ENCODE measurements at places on chromosomes 4 and X.

- no peak for DNase-seq
Measured at GRCh38 chr4:48184882-48185281, 50.8 kb upstream of the TXK start.

- DNase-seq = peak; percentile 71
Measured at GRCh38 chr4:17142232-17142711, 243.8 kb upstream of the LDB2 start.

GRCh38 chr4:164904941-164905340 is 28.0 kb downstream of the APELA start:
- DNase-seq = no peak

GRCh38 chrX:18674417-18674787 is 2.5 kb upstream of the RS1 start:
- no peak for DNase-seq

DNA sequence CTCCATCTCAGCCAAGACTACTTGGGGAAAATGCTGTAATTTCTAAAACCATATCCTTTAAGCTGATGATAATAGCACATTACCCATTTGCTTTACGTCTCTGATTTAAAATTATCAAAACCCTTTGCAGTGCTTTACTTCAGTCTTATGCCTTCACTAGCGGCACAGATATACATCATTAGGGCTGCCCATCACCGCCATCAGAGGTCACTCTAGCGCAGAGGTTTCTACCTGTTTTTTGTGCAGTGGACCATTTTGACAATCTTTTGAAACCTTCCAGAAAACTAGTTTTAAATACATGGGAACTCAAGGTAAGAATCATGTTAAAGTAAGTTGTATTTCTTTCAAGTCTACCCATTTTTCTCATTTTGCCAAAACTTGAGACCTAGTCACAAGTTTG is 592.5 kb downstream of the PPARGC1A start:
- DNase-seq = no peak

DNA sequence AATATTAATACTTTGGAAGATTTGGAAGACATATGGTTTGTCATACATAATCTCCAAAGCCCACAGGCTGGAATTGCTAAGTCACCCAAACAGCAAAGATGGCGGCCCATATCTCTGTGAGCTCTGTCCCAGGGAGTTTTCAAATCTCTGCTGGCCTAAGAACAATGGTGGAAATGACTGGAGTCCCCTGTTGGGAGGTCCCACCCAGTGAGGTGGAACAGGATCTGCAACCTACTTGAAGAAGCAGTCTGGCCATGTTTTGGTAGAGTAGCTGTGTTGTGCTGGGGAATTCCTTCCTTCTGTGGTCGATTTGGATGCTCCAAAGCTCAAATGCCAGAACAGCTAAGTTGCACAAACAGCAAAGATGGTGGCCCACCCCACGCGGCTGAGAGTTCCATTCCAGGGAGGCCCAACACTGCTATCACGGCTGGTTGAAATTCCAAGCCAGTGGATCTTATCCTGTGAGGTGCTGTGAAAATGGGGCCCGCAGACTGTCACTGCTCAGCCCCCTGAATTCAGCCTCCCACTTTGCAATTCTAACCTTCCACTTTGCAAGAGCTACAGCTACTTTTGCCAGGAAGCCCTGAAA is 3.2 kb upstream of the UGT2B7 start:
- DNase-seq = no peak

DNA sequence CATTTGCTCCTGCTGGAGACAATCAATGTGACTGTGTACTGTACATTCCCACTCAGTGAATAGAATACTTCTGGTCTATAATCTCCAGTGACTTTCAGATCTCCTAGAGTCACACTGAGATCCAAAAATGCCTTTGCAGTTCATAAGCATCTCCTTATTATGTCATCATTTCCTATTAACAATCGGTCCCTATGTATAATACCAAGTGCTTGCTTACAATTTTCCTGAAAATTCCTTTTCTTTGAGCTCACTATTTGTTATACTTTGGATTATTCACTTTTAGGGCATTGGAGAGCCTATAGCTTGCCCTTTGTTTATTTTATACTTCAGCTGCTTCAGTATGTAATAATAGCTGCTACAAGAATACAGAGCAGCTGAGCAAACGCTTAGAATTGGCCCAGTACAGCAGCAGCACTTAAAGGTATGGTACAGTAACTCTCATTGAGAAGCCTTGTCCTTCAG is 313.0 kb downstream of the DCTD start:
- DNase-seq = no peak
